ENCODE measurements at places on chromosomes 16 and 17.

DNA sequence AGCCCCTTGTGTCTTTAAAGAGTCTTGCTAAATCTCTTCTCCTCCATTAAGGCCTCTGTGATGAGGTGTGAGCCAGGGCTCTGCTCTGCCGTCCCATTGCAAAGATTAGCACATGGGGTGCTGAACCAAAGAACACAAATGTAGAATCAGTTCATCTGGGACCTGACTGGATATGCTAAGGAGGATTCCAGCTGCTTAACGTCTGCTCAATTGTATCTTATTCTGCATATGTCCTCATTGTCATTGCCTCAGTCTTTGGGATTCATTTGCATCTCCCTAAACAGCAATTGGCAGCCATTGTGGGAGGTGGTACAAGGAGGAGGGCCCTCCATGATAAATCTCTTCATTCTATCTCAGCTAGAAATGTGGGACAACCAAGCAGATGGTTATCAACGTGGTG is 106.3 kb upstream of the ADAMTS18 start:
- DNase-seq, result no peak

DNA sequence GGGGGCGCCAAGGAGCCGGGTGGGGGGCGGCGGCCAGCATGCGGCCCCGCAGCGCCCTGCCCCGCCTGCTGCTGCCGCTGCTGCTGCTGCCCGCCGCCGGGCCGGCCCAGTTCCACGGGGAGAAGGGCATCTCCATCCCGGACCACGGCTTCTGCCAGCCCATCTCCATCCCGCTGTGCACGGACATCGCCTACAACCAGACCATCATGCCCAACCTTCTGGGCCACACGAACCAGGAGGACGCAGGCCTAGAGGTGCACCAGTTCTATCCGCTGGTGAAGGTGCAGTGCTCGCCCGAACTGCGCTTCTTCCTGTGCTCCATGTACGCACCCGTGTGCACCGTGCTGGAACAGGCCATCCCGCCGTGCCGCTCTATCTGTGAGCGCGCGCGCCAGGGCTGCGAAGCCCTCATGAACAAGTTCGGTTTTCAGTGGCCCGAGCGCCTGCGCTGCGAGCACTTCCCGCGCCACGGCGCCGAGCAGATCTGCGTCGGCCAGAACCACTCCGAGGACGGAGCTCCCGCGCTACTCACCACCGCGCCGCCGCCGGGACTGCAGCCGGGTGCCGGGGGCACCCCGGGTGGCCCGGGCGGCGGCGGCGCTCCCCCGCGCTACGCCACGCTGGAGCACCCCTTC is 484 bp downstream of the FZD2 start:
- DNase-seq, result peak; percentile 69

- peak; percentile 17 for DNase-seq
Measured at GRCh38 chr17:31425282-31426040, 34.0 kb downstream of the RAB11FIP4 start.

DNA sequence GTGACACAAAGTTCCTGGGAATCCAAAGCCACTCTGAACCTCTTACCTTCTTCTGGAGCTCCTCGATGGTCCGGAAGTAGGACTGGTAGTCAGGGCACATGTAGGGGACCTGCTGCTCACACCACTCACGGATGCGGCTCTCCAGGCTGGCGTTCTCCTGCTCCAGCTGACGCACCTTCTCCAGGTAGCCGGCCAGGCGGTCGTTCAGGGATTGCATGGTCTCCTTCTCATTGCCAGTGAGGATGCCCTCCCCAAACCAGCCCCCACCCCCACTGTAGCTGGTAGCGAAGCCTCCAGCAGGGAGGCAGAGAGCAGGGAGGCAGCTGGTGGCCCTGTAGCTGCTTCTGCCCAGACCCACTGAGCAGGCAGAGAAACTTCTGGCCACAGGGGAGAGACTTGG is 370 bp downstream of the KRT35 start:
- DNase-seq, result no peak

GRCh38 chr17:78883533-78884131 is 19.4 kb downstream of the CEP295NL start:
- peak; percentile 93 for DNase-seq

GRCh38 chr17:42989141-42989540 is 8.8 kb downstream of the RUNDC1 start:
- DNase-seq, result no peak

- no peak for DNase-seq
Measured at GRCh38 chr17:42453439-42453838, 5.2 kb upstream of the ATP6V0A1 start.

- no peak for DNase-seq
Measured at GRCh38 chr16:24815021-24815420, 30.7 kb upstream of the SLC5A11 start.

DNA sequence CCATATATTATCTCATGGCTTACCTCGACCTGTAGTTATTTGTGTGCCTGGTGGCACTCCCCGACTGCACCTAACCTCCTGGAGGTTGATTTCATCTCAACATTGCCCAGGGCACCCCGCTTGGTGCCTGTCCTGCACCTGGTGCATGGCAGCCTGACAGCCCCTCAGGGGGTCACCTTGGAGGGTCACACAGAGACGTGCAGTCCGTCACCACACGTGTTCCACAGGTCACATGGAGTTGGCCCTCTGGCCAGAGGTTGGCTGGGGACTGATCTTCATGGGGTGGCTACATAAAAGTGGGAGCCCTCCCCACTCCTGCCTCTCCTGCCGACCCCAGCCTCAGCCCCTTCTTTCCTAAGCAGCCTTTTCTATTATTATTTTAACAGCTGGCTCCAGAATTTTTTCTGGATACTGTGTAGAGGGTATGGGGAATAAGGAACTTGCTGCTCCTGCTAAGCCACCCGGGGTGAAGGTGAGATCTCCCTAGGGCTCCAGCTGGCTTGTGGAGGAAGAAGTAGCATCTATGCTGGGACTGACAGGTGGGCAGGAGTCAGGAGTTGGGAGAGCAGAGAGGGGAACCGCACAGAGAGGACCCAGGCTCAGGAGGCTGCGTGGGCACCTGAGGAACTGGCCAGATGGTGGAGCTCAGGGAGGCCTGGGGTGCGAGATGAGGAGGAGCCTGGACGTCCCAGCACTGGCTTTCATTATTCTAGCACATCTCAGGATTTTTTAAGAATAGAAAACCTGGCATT is 12.5 kb upstream of the NKD1 start:
- no peak for DNase-seq

DNA sequence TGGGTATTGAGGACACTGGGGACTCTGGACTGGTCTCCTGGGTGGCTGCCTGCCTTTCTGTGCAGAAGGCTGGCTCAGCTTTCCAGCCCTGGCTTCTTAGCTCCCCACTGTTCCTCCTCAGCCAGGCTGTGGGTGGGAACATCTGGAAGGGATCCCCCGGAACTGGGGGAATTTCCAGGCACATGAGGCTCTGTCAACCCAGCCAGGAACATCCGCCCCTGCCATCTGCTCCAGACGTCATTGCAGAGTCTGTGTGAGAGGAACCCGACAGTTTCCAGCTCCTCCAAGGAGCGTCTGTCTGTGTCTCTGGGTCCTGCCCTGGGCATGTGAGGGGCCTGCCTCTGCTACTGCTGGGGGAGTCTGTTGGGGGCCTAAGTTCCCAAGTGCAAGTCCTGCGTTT is 36.2 kb upstream of the CRHR1 start:
- DNase-seq, result no peak

- DNase-seq, result no peak
Measured at GRCh38 chr17:14470417-14470816, 169.5 kb downstream of the HS3ST3B1 start.

- DNase-seq, result no peak
Measured at GRCh38 chr16:79248351-79248750, 352.2 kb downstream of the MAF start.

- no peak for DNase-seq
Measured at GRCh38 chr17:49631496-49631895, 46.4 kb downstream of the SPOP start.

DNA sequence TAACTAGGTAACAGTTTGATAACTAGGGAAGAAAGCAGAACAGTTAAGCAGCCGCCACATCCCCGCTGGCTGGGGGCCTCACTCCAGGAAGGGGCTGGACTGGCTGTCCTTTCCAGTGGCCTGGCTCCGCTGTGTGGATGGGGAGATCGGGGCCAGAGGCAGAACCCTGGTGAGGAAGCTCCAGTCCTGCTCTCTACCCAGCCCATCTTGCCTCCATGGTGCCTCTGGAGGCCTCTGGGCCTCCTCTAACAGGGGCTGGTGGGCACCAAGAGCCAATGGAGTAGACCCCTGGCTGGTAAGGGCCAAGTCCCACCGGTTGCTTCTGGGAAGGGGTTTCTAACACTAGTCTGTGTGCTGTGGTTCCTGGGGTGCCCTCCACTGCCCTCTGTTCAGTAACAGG is 8.1 kb downstream of the CNP start:
- DNase-seq, result no peak

DNA sequence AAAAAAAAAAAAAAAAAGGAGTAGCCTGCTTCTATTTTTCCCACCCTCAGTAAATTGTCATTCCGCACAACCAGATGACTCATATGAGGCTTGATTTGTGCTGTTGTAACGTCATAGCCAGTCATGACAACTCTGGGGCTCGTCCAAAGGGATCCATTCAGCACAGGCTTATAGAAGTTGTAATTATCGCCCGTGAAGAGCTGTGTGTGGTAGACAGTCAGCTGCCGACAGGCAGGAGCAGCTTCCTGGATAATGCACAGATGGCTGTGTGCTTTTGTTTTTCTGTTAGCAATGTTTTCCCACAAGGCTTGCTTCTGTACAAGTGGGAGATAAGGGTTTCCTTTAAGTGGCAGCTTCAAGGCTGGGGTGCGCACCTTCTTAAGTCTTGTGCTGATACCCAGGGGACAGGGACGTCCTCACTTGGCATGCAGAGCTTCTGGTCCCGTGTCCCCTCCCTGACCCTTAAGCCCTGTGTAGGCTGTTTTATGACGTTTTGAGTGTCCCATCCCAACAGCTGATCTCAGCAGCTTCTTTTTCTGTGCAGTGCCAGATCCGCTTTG is 26.0 kb downstream of the SNX29 start:
- DNase-seq, result peak; percentile 78

GRCh38 chr16:24188751-24189318 is 67.3 kb upstream of the CACNG3 start:
- peak; percentile 0 for DNase-seq

GRCh38 chr17:28738680-28739384 is 5.0 kb upstream of the TRAF4 start:
- DNase-seq, result no peak

DNA sequence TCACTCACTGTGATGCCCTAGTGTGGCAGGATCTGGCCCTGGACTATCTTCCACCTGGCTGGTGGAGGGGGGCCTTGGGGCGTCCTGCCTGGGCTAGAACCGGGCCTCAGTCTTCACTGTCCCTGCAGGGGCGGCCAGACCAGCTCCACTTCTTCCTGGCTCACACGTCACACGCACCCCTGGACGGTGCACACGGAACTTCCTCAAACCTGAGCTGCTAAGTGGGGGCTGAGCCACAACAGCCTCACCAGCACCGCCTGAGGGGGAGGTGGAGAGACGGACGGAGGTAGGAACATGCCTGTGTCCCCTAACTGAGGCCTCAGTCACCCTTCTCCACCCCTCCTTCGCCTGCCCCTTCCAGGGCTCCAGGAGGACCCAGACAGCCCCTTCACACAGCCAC is 36.6 kb downstream of the TIMM22 start:
- no peak for DNase-seq

DNA sequence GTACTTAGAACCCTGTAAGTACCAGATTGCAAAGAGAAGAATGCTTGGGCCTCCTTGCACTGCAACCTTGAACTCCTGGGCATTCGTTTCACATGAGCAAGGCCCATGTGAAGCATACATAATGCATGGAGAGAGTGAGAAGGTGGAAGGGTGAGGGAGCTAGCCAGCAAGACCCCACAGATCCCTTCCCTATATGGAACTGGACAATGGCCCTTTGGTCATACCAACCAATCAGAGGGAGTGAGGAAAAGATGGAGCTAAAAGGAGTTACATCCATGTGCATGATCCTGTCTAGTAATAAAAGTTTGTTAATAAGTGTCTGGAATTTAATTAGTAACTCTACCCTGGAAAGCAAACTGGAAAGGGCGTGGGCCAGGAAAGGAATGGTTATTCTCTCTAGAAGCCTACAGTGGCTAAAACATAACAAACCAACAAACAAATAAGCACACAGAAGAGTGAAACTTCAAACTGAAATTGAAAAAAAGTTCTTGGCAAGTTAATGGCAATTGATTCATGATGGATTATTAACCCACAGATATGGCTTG is 29.6 kb downstream of the DNAH3 start:
- no peak for DNase-seq

- DNase-seq, result peak; percentile 97
Measured at GRCh38 chr17:44599298-44600175, 42.3 kb downstream of the FZD2 start.

- DNase-seq, result no peak
Measured at GRCh38 chr17:72468841-72469240, 348.0 kb downstream of the SOX9 start.

DNA sequence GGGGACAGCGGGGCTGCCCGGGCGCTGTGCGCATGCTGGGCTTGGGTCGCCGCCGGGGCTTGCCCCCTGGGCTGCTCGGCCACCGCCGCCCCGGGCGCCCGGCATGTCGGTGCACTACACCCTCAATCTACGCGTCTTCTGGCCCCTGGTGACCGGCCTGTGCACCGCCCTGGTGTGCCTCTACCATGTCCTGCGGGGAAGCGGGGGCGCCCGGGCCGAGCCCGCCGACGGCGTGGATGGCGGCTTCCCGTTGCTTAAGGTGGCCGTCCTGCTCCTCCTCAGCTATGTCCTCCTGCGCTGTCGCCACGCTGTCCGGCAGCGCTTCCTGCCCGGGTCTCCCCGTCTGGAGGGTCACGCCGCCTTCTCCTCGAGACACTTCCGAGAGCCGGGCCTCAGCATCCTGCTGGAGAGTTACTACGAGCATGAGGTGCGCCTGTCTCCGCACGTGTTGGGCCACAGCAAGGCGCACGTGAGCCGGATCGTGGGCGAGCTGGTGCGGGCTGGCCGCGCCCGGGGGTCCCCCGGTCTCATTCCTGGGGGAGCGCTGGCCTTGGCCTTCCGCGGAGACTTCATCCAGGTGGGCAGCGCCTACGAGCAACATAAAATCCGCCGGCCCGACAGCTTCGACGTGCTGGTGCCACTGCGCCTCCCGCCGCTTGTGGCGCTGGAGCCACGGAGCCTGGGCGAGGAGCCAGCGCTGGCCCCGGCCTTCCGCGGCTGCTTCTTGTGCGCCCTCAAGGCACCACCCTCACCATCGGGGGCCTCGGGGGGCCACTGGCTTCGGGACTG is 789 bp downstream of the ITPRIPL2 start:
- peak; percentile 65 for DNase-seq

- DNase-seq, result no peak
Measured at GRCh38 chr17:3944485-3945388, 19.5 kb downstream of the ATP2A3 start.

DNA sequence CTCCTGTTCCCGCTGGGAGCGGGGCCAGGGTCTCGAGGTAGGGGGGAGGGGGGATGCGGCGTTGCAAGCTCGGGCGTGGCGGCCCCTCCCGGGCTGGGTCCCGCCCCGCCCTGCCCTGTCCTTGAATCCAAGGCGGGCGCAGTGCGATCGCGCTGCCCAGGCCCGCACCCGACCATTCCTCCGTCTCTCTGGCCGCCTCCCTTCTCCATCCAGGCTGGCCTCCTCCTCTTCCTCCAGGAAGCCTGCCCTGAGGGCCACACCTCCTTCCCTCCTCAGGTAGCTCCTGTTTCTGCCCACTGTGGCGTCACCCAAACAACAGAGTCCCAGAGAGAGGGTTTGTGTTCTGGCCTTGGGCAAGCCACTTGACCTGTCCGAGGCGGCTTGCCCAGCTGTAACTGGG is 43.0 kb upstream of the TAC4 start:
- DNase-seq, result no peak

Data from astrocyte (in vitro differentiated cells and primary cell).